ENCODE measurements at places on chromosomes 2 and 18.

DNA sequence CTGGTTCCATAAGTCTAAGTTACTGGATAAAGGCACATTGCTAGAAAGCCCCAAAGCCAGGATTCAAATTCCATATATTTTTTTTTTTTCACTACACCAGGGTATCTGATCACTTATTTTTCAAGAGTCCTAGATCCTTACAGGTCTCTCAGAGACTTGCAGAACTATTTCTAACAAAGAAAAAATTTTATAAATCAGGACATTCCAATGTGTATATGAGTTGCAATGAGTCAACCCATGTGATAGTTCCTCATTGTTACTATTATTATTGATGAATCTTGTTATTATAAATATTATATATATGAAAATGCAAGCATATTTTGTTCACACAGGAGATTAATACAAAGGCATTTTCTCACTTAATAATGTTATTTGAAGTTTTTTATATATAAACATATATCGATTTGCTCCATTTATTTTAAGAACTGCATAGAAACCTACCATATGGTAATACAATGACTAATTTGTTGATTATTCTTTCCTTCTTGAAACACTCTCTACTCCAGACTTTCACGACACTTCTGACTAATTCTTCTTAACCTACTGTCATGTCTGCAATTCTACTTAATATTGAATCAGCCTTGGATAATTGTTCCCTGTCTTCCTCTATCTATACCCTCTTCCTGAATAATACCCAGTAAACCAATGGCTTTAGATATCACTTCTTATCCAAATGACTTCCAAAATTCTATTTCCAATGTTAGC is 968.4 kb upstream of the NRXN1 start:
- no peak for DNase-seq

DNA sequence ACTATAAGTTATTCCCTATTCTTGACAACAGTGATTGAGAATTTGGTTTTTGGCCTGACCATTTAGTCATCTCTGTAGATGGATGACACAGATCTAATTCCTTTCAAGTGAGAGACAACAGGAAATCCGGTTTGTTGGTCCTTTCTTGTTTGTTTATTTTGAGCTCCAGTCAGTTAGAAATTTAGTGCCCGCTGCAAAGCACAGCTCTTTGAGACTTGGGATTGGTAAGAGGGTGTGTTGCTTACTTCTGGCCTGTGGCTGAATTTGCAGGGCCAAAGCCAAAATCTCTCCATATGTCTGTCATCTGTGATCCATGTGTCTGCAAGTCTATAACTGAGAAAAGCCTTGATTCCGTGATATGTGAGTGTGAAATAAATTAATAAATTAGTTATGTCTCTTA is 74.3 kb downstream of the BIN1 start:
- no peak for DNase-seq

GRCh38 chr2:204228169-204228886 is 291.8 kb downstream of the ICOS start:
- no peak for DNase-seq

DNA sequence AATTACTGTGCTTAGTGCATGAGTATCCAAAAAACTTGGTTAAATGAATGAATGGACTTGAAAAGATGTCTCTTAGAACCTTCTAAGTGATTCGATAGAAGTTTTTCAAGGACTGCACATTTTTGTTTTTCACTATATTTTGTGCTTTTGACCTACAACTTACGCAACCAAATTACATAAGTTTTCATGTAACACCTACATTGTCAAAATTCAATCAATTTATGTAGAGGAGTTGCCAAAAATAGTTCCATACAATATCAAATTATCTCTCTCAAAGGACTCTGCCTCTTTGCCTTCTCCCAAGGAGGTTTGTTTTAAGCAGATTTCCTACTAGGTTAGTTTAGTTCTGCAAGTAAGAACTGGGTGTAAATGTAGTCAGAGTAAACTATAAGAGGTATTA is 10.3 kb downstream of the MARCHF7 start:
- DNase-seq: no peak

GRCh38 chr2:23146011-23146410 is 239.0 kb upstream of the KLHL29 start:
- DNase-seq: no peak

DNA sequence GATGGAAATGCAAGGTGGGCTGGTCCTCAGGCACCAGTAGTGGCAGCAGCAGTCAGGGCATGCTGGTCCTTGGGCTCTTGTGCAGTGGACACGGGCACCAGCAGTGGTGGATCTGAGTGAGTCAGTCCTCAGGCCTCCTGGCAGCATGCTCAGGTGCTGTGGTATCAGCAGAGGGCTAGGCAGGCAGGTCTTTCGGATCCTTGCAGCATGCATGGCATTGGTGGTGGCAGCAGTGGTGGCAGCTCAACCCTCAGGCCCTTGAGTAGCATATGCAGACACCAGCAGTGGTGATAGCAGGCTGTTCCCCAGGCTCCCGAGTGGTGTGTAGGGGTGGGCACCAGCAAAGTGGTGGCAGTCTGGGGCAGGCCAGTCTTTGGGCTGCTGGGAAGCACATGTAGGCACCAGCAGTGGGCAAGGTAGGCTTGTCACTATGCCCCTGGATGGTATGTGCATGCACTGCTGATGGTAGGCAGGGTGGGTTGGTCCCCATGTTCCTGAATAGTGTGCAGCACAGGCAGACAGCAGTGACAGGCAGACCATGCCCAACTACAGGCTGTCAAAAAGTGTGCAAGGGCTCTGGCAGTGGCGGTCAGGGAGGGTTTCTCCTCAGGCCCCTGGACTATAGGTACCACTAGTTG is 606.0 kb downstream of the ADCYAP1 start:
- no peak for DNase-seq

- no peak for DNase-seq
Measured at GRCh38 chr2:21966139-21966538, 842.4 kb downstream of the TDRD15 start.

DNA sequence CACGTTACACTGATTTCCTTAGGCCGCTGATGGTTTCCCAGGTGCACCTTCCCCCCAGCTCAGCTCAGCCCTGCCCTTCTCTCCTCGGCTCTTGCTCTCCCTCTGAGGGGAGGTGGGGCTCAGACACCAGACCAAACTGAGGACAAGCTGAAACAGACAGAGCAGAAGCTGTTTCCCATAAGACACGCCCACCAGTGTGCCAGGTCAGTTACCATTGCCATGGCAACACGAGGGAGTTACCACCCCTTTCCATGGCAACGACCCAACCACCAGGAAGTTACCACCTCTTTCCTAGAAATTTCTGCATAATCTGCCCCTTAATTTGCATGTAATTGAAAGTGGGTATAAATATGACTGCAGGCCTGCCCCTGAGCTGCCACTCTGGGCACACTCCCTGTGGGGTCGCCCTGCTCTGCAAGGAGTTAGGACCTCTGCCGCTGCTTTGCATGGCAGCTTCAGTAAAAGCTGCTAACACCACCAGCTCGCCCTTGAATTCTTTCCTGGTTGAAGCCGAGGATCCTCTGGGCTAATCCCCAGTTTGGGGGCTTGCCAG is 120.9 kb upstream of the SMIM21 start:
- DNase-seq: no peak

GRCh38 chr2:168037778-168038177 is 209.6 kb downstream of the STK39 start:
- DNase-seq: no peak

Measured in stimulated activated naive CD4-positive, alpha-beta T cell treated with Interleukin-2 at 50 U/mL for 16 hours (primary cell).